ENCODE measurements at places on chromosomes 3 and 15.
A peak's percentile ranks its signal among the peaks of the same experiment; 100 is the strongest.

DNA sequence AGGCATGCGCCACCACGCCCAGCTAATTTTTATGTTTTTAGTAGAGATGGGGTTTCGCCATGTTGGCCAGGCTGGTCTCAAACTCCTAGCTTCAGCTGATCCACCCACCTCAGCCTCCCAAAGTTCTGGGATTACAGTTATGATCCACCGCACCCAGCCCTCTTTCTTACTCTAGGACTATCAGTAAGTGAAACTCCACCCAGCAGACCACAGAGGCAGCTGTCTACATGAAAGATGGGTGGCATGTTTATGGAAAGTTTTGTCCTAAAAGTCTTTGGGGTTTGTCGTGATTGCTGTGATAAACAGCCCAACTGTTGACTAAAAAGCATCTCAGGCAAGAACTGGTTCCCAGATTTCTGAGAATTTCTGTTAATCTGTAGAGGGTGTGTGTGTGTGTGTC is 10.9 kb downstream of the ARL6IP5 start:
- no peak for DNase-seq

DNA sequence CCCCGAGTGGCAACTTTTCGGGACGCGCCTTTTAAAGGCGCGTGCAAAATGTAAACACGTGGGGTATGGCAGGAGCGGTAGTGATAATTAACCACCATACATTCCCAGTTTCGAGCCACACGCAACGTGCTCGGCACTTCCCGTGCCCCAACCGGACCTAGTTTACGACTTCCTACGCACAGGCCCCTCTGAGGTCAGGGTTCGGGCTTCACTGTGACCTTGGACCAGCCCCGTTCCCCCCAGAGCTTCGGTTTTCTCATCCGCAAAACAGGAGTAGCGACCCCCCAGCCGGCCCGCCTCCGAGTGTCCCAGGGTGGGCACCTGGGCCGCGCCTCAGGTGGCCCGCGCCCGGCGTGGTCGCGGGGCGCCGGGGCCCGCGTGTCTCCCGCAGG is 451 bp downstream of the CHCHD4 start:
- DNase-seq = peak; percentile 64

GRCh38 chr3:53346922-53347260 is 452 bp downstream of the DCP1A start:
- no peak for DNase-seq

- DNase-seq = no peak
Observed at GRCh38 chr15:26866298-26867199, at the start of gene GABRA5. TSS of gene GABRA5 (plus strand) at chr15:26867062. CDS start at chr15:26869249, 2,187 bp downstream.

DNA sequence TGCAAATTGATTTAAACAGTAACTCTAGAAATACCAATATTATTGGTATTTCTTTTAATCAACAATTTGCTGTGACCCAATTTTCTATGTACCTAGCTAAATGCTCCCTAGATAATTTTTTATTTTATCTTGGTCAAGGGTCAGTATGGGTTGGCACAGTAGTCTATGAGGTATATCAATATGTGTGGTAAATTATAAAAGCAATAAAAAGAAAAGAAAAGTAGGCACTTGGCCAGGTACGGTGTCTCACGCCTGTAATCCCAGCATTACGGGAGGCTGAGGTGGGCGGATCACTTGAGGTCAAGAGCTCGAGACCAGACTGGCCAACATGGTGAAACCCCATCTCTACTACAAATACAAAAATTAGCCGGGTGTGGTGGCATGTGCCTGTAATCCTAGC is 34.0 kb upstream of the STIMATE start:
- DNase-seq = no peak

DNA sequence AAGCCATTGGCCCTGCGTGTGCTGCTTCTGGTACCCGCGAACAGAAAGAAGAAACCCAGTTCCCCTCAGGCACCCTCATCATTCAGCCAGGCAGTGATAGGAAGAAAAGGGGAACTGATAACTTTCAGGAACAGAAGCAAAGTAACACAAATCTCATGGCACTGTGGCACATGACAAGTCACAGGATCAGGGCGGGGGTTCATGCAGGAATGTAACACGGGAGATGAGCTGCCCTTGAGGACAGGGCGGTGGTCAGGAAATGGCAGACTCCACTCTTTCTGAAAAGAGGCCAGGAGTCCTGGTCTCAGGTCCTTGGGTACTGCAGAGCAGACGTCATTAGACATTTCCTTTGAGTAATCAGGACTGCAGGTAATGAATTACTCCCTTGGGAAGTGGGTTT is 95.5 kb downstream of the CCNL1 start:
- DNase-seq = no peak

- DNase-seq = no peak
Observed at GRCh38 chr3:52054661-52055511, 1.5 kb downstream of the DUSP7 start.

DNA sequence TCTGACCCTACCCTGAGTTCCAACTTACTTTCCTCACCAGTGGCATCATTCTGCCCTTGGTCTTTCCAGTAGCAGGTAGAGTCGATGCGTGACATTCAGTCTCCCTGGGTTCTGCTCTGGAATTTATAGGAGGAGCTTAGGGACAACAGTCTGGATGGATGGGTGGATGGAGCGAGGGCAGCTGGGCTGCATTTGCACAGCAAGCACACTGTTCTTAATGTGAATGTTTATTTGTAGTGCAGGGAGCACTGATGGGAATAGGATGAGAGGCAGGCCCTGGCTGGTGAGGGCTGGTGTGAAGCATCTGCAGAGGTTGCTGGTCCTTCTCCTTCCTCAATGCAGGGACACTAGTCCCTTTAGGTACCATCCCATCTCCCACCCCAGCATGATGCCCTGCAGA is 176.2 kb downstream of the EPHB1 start:
- DNase-seq = no peak

DNA sequence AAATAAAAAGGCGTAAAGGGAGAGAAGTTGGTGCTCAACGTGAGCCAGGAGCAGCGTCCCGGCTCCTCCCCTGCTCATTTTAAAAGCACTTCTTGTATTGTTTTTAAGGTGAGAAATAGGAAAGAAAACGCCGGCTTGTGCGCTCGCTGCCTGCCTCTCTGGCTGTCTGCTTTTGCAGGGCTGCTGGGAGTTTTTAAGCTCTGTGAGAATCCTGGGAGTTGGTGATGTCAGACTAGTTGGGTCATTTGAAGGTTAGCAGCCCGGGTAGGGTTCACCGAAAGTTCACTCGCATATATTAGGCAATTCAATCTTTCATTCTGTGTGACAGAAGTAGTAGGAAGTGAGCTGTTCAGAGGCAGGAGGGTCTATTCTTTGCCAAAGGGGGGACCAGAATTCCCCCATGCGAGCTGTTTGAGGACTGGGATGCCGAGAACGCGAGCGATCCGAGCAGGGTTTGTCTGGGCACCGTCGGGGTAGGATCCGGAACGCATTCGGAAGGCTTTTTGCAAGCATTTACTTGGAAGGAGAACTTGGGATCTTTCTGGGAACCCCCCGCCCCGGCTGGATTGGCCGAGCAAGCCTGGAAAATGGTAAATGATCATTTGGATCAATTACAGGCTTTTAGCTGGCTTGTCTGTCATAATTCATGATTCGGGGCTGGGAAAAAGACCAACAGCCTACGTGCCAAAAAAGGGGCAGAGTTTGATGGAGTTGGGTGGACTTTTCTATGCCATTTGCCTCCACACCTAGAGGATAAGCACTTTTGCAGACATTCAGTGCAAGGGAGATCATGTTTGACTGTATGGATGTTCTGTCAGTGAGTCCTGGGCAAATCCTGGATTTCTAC is at the start of gene RARB:
RARB (plus strand) TSS at position 322 of the 847 bp plus-strand sequence; CDS start at position 791, 469 bp downstream.
- no peak for DNase-seq

DNA sequence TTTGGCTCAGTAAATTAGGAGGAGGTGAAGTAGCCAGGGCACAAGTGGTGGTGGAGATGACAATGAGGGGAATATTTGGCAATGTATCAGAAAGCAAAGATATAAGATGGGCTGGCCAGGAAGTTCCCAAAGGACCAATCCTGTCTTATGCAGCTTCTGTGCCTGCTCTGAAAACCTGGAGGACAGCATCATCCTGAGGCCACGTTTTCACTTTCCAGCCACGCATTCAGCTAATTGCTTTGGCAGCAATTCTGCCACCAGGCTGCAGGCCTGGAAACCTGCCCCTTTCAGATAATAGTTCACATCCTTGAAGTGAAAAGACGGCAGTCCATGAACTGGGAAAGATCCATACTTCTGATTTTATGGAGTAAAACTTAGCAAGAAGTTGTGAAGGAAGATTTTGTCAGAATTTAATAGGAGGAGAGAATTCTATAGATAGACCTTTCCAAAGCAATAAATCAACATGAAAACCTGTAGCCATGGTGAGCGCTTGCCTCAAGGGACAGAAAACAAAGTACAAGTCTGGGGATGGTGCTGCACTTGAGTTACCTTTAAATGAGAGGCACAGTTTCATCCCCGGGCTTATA is 682.5 kb downstream of the GRM7 start:
- no peak for DNase-seq

- no peak for DNase-seq
Observed at GRCh38 chr15:90427185-90427584, 39.1 kb downstream of the IQGAP1 start.

DNA sequence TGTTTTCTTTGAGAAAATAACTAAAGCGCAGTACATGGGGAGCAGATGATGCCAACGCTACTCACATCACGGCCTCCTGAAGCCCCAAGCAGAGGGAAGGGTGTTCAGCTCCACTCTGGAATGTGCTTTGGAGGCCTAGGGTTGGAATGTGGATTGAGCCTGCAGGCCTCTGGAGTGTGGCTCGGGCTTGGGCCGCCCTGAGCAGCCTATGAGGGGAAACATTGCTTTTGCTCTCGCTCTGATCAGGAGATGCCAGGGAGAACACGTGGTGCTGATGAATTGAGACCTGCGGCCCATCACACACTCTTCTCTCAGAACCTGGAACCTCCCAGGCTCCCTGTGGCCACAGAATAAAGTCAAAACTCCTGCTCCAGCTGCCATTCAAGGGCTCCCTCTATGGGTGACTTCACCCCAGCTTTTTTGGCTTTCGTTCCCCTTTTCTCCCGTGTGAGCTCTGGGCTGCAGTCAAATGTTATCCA is 23.3 kb downstream of the CCDC13 start:
- no peak for DNase-seq

DNA sequence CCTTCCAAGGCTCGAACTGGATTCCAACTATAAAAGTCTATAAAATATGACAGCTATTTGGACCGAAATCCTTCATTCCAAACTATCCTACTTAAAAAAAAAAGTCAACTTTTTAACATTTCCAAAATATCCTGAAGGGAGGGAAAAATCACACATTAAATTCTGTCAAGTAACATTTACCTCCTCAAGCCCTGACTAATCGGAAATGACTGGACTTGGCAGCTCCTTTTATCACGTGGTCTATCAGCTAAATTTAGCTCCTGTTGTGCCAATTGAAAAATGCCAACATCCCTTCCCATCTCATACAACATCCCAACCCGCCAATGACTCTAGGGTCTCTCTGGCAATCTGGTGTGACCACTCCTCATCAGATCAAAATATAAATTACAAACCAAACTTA is 297.9 kb downstream of the FHIT start:
- no peak for DNase-seq

GRCh38 chr3:34150992-34151391 is 352.6 kb downstream of the PDCD6IP start:
- no peak for DNase-seq

DNA sequence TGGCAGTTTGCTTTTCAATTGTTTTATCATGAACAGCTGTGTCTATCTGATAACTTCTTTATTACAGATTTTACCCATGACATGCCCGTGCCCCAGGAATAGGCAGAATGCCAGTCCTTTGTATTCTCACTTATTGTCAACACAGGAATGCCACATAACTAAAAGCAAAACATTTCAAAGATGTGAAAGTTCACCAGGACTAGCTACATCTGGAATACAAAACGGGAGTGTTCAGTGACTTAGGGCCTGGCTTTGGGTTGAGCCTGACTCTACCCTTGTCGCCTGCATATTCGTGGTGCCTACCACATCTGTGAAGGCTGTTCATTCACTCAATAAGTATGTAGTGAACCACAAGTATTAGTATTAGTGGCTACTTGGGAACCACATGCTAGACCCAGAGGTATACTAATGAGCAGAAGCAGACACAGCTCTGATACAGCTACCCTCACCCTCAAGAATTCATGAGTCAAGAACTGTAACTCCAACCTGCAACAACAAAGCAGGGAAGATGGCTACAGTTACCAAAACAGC is 2.9 kb downstream of the TNFSF10 start:
- DNase-seq = no peak

- DNase-seq = no peak
Observed at GRCh38 chr15:68536331-68537095, 42.3 kb upstream of the CORO2B start.

DNA sequence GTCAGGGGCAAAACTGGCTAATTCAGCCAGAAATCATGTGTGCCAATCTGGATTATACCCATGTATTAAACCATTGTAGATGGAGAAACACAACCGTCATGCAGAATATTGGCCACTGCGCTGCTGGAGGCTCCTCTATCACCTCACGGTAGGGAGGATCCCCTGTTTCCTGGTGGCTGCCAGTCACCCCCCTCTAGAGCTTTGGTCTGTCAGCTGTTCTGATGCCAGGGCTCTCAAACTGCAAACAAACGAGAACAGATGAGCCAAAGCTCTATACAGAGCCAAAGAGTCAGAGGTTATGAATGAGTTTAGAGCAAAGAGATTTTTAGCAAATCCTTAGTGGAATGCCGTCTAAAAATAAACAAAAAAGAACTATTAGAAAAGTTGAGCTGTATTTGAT is 62.5 kb downstream of the IL20RB start:
- no peak for DNase-seq

GRCh38 chr15:38642689-38643270 is 78.2 kb upstream of the RASGRP1 start:
- DNase-seq = no peak

GRCh38 chr3:126156468-126156867 is 23.9 kb downstream of the ALDH1L1 start:
- no peak for DNase-seq

GRCh38 chr3:121998611-121999473 is 23.2 kb downstream of the ILDR1 start:
- DNase-seq = no peak
